ENCODE measurements at places on chromosomes 6 and 20.

DNA sequence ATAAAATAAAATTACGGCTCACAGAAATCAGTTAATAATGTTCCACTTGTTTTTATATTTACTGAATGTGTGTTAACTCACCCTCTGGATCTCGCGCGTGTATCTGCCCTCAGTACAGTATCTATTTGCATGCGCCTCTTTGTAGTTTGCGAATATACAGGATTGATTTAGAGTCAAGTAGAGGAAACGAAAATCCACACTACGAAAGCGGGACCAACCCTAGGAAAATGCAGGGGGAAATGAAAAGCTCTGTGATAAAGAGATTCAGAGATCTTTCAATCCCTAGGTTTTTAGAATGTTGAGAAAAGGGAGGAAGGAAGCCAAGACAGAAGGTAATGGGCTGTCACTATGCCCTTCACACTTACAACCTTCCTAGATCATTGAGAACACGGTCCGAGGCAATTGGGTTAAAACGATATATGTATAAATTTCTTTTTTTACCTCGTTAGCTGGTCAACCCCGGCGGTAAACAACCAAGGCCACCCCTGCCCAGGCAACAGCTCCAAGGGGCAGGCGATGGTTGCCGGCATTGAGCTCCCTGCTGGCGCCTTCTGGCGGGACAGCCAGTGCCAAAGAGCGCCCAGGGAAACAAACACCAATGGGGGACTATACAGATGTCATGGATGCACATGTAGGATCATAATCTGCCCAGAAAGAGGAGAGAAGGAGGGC lies 792 bp upstream of the FUT9 start:
- no peak for DNase-seq

- no peak for DNase-seq
These were observed 29.7 kb upstream of the PI16 start for GRCh38 chr6:36924778-36925374.

DNA sequence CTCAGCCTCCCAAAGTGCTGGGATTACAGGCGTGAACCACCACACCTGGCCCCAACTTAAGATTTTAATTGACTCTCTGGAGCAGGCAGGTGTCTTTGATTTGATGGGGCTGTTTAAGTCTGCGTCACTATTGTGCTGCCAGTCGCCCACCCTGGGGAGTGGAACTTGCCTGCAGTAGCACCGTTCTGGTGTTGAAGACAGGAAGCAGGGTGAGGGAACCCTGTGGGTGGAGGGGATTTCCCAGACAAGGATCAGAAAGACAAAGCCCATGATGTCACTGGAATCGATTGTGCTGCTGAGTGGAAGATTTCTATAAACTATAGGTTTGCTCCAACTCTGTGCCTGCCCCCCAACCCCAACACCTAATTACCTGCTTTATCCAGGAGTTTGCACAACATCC lies 11.0 kb downstream of the ALDH8A1 start:
- no peak for DNase-seq

DNA sequence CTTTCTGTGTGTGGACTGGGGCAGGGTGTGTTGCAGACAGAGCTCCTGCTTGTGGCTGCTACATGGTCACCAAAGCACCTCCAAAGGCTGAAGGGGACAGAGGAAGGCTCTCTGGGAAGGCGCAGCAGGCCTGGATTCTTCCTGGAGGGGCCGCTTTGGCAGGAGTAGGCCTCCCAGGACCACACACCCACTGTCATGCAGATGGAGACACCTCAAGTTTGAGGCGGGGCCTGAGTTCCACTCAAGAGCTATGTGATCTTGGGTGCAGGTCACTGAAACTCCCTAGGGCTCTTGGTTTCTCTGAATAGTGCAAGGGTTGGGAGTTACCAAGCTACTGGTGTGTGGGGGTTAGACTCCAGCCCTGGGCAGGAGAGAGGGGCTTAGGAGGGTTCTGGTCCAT lies 27.9 kb downstream of the EFCAB8 start:
- DNase-seq: no peak

DNA sequence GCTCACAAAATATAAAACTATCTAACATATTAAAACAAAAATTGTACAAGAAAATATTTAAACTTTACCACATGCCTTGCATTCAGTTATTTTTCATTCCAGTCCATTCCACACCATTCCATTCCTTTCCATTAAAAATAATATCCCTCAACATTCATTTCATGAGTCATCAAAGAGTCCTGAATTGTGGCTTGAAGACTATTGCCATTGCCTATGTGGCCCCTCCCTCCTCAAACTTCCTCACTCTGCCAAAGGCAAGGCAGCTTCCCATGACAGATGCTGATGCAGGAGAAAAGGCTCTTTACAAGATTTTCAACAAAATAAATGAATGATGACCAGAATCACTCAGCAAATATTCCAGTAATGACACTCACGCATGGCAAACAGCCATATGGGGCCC lies 31.7 kb downstream of the IL20RA start:
- DNase-seq: no peak

GRCh38 chr6:108492131-108492766 lies 68.5 kb upstream of the FOXO3 start:
- no peak for DNase-seq

Data from activated T-helper 1 cell treated with anti-CD3 and anti-CD28 coated beads, Interleukin-2, amount 50 U/mL, for 16 hours (primary cell).